ENCODE measurements at places on chromosomes 5 and 9.

DNA sequence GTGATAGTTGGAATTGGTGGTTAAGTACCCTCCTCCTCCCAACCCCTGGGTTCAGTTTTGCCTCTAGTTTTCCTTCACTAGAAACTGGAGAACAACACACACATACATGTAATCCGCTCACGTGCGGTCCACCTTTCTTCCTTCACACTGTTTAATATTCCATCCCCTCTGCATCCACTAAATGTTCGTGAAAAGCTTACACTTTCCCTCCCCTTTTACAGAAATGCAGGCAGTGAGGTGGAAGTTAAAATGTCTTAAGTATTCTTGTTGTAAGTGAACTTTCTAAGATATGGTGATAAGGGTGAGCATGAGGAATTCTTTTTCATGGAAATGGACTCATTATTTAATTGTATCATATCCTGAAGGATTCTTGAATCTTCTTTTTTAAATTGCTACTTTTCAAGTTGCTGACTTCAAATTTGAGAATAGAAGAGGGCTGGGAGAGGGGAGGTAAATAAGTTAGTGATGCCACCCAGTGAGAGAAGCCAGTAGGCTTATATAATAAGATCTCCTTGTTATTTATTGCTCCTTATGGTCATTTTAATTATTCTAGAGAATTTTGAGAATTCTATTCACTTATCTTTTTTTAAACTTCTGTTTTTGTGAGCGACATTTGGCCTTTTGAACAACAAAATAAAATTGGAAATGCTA lies 90.2 kb downstream of the TLE4 start:
- no peak for DNase-seq

DNA sequence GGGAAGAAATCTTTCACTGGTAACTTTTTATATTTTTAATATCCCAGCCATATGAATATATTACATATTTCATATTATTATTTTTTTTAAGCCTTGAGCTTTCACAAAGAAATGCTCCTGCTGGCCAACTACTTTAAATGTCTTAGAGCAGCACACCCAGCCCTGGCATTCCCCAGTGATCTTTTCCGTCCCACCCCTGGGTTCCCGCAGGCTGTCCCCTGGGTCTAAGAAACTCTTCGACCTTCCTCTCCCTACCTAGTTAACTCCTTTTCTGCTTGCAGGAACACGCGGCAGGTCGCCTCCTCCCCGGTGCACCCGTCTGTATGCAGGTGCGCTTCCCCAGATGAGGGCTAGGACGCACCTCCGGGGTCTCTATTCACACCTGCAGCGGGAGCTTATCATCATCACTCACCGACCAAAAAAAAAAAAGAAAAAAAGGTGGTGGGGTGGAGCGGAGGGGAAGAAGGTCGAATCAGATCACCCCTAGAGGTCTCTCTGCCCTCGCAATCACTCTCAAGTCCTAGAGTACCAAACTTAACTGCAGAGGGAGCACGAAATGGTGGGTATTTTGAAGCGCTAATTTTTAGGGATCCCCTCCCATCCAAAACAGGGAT lies 696 bp downstream of the ZFP62 start:
- no peak for DNase-seq

- DNase-seq = no peak
These were observed 411.7 kb downstream of the SH3GL2 start for GRCh38 chr9:17990602-17991001.

DNA sequence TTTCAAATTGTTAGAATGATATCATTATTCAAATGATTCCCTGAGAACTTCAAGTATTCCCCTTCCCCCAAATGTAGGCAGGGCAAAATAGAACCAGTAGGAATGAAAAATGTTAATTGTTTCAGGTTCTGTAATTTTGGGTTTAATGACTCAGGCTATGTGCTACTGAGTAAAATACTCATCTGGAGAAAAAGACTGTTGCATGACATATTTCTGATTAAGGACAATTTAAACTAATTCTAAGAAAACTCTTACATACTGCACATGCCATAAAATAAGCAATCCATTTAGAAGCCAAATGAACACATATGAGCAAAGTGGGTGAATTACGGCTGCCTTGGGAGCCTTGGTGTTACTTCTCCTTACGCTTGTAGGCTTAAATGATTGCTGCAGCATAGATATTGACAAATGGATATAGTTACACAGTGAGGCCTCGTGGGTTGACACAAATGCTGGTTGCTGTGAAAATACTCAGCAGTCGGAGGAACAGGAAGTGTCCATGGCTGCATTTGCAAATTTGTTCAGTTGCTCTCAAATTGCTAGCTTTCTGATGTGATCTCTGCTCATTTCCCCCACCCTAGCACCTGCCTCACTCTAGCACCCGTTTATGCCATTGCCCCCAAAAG lies 174.9 kb upstream of the DMAC1 start:
- DNase-seq = no peak

DNA sequence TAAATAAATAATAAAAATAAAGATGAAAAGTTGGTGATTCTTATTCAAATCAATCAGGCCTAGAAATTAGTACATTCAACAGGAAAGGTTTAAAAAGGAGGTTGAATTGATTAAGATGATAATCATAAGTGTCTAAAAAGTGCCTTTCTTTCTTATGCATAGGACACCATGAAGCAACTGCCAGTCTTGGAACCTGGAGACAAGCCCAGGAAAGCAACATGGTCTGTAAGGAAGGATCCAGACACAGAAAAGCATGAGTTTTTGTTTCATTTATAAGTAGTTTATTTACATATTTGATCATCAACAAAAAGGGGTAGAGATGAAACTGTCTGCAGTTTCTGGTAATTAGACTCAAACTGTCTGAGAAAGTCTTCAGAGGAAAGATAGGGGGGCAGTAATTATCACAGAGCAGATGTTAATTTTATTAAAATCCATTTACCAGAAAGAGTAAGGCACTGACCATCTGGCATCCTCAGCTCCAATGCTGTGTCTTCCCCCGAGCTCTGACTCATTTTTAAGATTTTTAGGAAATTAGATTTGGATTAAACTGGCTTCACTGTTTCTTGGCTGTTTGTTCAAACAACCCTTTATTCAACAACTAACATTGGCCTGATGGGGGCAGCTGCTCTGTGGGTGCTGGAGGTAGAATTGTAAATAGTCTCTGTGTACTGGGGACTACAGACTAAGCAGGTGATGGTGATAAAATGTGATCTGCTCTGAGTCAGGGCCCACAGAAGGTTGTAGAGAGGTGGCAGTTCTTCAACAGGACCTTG lies 2.7 kb downstream of the RABEPK start:
- DNase-seq = no peak

GRCh38 chr5:157212307-157212706 lies 31.7 kb downstream of the ITK start:
- DNase-seq = no peak

- no peak for DNase-seq
These were observed 67.4 kb downstream of the ZNF608 start for GRCh38 chr5:124678922-124679519.

DNA sequence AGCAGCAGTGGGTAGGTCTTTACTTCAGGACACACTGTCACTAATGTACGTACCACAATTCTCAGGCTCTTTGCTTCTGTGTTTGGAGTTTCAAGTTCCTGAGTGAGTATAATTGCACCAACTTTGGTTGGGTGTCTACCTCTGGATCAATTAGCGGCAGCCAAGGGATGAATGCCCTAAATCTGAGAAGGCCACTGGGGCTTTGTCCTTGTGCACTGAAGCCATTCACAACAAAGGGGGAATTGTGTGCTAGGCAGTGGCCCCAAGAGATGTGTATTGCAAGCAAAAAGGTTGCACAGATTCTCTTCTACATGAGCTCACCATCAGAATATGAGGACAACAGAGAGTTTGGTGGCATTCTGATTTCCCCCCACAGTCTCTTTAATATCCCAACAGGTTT lies 3.9 kb upstream of the PHF24 start:
- DNase-seq = no peak

DNA sequence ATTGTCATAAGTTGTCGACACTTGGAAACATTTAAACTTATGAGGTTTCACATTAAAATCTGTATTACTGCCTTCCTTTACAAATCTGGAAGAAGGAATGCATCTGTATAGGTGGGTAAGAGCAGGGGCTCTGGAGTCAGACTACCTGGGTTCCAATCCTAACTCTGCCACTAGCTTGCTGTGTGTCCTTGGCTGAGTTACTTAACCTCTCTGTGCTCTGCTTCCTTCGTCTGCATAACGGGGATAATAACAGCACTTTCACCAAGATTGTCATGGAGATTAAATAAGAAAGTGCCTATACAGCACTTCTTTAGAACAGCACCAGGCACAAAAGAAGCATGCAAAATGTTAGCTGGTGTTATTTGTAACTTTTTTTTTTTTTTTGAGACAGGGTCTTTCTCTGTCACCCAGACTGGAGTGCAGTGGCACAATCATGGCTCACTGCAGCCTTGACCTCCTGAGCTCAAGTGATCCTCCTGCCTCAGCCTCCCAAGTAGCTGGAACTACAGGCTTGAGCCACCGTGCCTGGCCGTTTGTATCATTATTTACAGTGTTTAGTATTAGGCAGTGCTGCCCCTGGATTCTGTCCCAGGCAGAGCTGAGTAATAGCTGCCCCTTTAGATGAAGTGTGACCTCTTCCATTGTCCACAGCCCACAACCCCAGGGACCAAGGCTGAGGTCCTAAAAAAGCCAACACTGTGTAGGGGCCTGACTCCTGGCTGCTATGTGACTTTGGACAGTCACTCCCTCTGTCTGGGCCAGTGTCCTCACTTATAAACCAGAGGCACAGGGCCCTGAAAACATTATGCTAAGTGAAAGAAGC lies 25.4 kb upstream of the TTLL11 start:
- DNase-seq = no peak

DNA sequence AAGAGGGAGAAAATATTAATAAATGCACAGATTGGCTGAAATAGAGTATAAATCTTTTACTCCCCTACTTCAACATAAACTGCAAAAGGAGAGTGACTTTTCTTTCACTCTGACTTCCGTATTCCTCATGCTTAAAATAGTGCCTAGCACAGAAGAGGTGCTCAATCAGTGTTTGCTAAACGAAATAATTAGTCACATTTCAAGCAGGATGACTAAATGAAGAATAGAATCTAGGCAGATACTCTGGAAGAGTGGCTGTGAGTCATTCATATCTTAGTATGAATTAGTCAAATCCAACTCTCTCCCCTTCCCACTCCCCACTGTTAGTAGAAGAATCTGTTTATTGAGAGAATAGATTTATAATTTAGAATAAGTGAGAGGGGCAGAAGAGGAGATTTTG lies 4.8 kb downstream of the CD274 start:
- no peak for DNase-seq

DNA sequence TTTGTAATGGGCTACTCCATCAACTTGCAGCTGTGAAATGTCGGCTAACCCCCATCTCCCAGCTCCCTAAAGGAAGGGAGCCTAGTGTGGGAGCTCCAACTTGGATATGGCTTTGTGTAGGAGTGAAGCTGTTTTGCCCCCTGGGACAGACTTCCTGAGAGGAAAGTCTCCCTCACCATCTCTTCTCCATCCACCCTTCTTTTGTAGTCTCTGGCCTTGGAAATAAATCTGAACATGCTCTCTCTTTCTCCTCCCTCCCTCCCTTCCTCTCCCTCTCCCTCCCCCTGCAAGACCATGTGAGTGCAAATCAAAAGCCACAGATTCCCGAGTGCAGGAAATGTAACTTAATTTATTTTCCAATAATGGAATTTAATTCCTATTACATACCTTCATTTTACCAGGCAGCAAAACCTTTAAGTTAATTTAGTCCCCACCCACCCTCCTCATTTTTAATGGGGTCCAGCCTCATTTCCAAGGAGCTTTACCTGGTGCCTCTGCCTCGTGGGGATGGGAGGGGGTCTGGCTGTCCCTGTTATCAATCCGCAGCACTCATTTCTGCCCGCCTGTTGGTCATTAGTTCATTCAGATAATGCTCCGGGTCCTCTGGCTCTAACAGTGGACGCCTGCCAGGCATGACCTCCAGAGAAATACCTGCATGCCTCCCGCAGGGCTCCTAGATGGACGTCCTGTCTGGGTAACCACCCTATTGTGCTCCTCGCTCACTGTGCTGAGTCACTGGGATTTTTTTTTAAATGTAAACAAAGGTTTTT lies 122.9 kb upstream of the TAF11L2 start:
- no peak for DNase-seq

DNA sequence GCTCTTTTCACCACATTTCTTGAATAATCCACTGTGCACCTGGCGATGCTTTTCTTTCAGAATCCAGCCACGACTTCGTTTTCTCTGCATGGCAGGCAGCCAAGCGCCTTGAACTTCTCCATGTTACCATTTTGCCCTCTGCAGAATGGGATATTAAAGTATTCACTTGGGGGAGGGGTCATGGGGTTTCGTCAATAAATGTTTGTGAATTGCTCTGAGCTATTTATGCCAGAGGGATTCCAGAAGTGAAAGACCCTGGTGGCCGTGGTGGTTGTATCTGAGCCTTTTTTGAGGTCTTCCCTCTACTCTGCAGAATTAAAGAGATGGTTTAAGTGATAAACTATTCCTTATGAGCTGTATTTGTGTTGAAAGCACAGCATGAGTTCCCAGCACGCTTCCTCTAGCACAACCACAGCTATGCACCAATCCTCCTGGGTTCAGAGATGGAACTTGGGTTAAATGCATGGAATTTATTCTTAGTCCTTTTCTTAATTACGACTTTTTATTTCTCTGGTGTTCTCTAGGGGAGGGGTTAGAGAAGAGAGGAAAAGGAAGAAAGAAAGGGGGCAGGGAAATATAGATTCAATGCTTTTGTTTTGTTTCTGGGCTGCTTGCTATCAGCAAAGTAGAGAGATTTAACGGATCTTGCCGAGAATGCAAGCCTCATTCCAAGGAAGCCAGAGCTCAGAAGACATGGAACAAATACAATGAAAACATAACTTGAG lies 478.2 kb upstream of the TNC start:
- no peak for DNase-seq

DNA sequence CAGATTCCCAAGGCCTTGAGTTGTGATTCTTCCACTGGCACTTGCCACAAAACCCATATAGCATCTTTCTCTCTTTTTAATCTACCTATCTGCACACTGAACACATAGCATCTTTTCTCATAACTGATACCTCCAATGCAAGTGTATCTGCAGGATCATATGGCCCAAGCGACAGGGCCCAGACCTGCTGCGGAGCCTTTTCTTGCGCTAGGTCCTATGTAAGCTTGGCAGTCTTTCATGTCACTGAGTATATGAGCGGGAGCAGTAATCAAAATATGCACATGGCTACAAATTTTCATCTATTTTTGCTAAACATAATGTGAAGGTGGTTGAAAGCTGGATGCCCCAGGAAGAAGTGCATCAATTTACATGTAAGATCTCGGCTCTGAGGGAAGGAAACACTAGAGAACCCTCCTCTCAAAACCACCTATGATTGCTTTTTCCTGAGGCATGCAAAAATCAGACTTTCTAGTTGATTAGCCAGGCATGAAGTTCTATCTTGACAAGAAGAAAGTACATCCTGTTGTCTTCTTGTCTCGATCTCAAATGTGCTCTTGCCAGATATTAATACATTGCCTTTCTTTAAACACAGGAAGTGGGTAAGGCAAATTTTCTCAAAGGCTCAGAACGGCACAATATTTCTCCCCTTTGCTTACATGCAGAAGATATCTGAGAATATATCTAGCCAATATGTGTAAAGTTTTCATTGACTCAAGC lies 26.9 kb upstream of the CEMIP2 start:
- no peak for DNase-seq

- DNase-seq = no peak
These were observed 44.7 kb downstream of the CCL28 start for GRCh38 chr5:43367453-43367852.

Data from activated T-helper 2 cell treated with anti-CD3 and anti-CD28 coated beads, Interferon-gamma antibody, Interleukin-2, Interleukin-4, amounts not matched to agents 10 μg/mL and 5 μg/mL and 100 μg/mL, durations not matched to agents 14 hours and 24 hours and 36 hours (primary cell).